CD4-positive, CD25-positive, alpha-beta regulatory T cell (primary cell): ENCODE measurements at places on chromosomes 16 and 17.
A peak's percentile ranks its signal among the peaks of the same experiment; 100 is the strongest.

GRCh38 chr16:75061669-75062068, 54.9 kb downstream of the LDHD start:
- no peak overlapping the region for H3K27ac ChIP-seq
- no peaks in the 10 kb centered on the region for H3K4me1 ChIP-seq

- H3K4me3 ChIP-seq: no peak overlapping the region
- no peaks in the 10 kb centered on the region for H3K4me1 ChIP-seq
- no peak overlapping the region for H3K27ac ChIP-seq
- no peak for DNase-seq
- H3K27me3 ChIP-seq: no peaks in the 10 kb centered on the region
Observed at GRCh38 chr16:85979605-85980004, 80.6 kb downstream of the IRF8 start.

GRCh38 chr17:81399481-81400153, 4.4 kb downstream of the BAHCC1 start:
- no peak for DNase-seq
- H3K4me3 ChIP-seq: no peak overlapping the region
- no peaks in the 10 kb centered on the region for H3K36me3 ChIP-seq
- H3K4me1 ChIP-seq: peaks cover 57% of the 10 kb centered on the region

- peaks cover 39% of the 10 kb centered on the region for H3K36me3 ChIP-seq
- DNase-seq: no peak
- H3K27ac ChIP-seq: no peak overlapping the region
- peaks cover 42% of the 10 kb centered on the region for H3K4me1 ChIP-seq
- no peak overlapping the region for H3K4me3 ChIP-seq
- no peaks in the 10 kb centered on the region for H3K27me3 ChIP-seq
Observed at GRCh38 chr17:76562734-76563148, 22.9 kb downstream of the PRCD start.

DNA sequence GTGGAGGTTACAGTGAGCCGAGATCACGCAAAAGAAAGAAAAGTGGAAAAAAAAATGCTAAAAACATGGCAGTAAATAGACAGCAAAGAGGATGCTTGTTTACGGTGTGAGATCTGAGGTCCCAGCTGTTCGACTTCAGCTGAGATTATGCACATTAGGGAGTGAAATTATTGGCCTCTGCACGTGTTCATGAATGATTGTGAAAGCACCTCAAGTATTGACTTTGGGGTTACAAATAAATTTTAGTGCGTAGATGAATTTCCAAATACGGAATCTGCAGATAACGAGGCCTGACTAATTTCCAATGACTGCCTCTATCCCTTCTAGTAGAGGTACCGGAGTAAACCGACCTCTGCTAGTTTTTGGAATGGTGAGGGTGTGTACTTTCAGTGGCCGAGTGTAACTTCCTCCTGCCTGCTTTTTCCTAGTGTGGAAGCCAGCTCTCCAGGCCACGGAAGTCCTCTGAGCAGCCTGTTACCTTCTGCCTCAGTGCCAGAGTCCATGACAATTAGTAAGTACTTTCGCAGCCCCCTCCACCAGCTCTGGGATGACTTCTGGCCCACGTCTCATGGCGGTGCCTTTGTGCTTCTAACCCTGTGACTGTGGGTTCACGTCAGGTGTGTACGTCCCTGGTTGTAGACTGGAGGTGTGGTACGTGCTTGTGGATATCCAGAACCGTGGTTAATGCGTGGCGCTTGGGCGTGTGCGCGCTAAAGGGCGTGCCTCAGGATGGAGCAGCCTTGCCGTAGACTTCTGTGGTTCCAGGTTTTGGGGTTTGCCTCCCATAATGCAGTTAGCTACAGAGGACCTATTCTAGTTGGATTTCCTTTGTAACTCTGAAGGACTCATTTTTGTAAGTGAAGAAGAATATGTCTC, 102.1 kb downstream of the SNX29 start:
- H3K27me3 ChIP-seq: no peaks in the 10 kb centered on the region
- peak overlapping the region; percentile 77 for H3K27ac ChIP-seq
- DNase-seq: no peak
- H3K36me3 ChIP-seq: peaks cover 3% of the 10 kb centered on the region

GRCh38 chr16:87037012-87037411, 280.2 kb downstream of the C16orf95 start:
- H3K36me3 ChIP-seq: no peaks in the 10 kb centered on the region
- no peaks in the 10 kb centered on the region for H3K27me3 ChIP-seq
- no peak overlapping the region for H3K27ac ChIP-seq
- no peaks in the 10 kb centered on the region for H3K4me1 ChIP-seq

DNA sequence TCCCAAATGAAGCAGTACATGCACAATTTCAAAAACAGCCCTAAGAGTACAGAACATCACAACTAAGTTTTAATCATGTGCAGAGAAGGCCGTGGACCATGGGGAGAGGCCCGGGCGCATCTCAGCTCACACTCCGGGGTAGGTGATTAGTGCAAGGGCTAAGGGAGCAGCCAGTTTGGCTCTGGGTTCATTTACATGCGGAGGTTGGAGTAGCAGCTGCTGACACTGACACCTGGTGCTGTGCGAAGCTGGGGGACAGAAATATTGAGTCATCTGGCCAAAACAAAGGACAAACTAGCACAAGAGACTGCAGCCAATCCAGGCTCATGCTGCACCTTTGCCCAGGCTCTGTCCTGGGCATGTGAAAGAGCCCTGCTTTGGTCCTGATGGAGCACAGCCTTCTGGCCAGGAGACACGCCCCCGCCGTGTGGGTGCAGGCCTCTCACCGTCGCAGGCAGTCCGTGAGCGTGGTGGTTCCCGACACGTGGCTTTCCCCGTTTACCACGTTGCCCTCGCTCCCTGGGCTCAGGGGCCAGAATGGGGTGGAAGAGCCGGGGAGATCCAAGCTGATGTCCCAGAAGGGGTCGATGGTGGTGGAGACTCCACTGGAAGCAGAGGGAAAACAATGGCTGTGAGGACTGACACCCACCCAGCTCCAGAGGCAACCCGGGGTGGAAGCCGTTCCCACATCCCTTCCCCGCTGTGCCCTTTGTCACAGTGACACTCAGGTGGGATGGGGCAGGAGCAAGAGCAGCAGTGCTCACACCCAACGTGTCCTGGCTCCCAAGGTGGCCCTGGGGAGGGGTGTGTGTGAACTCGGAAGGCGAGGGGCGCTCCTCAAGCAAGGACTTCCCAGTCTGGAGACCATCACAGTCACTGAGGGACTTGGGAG, 31.9 kb downstream of the USP22 start:
- no peaks in the 10 kb centered on the region for H3K27me3 ChIP-seq
- peaks cover 94% of the 10 kb centered on the region for H3K36me3 ChIP-seq
- H3K4me3 ChIP-seq: no peak overlapping the region
- no peaks in the 10 kb centered on the region for H3K4me1 ChIP-seq
- H3K27ac ChIP-seq: no peak overlapping the region

GRCh38 chr16:85103114-85104079, 8.9 kb downstream of the CIBAR2 start:
- no peaks in the 10 kb centered on the region for H3K27me3 ChIP-seq
- DNase-seq: no peak
- no peak overlapping the region for H3K4me3 ChIP-seq
- H3K27ac ChIP-seq: no peak overlapping the region

- DNase-seq: no peak
- H3K27ac ChIP-seq: no peak overlapping the region
- no peaks in the 10 kb centered on the region for H3K27me3 ChIP-seq
- no peaks in the 10 kb centered on the region for H3K36me3 ChIP-seq
- H3K4me3 ChIP-seq: no peak overlapping the region
Observed at GRCh38 chr16:53597776-53598175, 94.8 kb upstream of the AKTIP start.

DNA sequence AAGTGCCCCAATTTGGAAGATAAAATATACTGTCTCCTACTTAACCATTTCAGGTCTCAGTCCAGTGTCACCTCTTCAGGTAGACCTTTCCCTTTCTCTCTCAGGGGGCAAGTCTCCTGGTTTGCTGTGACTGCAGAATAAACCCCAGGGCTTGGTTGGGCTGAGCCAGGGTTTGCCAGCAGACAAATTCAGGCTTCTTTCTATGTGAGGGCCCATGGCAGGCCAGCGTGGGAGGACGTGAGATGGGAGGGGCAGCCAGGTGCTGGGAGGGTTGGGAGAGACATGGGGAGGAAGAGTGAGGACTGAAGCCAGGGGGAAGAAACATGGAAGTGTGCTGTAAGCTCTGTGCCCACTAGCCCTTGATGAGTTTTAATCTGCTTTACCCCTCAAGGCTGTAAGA, 163.2 kb downstream of the SPECC1 start:
- DNase-seq: no peak
- no peak overlapping the region for H3K4me3 ChIP-seq
- H3K36me3 ChIP-seq: no peaks in the 10 kb centered on the region
- peaks cover 5% of the 10 kb centered on the region for H3K27me3 ChIP-seq
- H3K4me1 ChIP-seq: no peaks in the 10 kb centered on the region
- H3K27ac ChIP-seq: no peak overlapping the region

GRCh38 chr16:85781156-85781555, 18.2 kb downstream of the EMC8 start:
- H3K27me3 ChIP-seq: no peaks in the 10 kb centered on the region
- peaks cover 52% of the 10 kb centered on the region for H3K36me3 ChIP-seq
- H3K4me3 ChIP-seq: no peak overlapping the region
- no peak for DNase-seq
- H3K27ac ChIP-seq: no peak overlapping the region

DNA sequence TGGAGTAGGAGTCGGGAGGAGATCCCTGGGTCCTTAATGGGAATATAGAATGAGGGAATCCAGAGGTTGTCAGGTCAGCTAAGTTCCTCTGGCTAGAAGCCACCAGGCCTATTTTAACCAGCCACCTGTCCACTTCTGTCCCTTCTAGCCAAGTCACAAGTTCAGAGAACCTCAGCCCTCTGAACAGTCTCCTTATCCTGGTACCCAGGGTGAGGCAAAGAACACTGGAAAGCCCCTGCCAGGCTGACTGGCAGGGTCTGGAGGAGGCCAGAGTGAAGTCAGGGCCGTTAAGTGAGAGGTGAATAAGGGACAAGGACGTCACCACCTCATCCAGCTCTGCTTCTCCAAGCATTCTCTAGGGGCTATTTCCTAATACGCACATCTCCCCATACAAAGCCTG, 2.7 kb downstream of the CTDNEP1 start:
- H3K4me3 ChIP-seq: no peak overlapping the region
- H3K27me3 ChIP-seq: no peaks in the 10 kb centered on the region
- H3K36me3 ChIP-seq: peaks cover 27% of the 10 kb centered on the region
- DNase-seq: no peak
- H3K27ac ChIP-seq: no peak overlapping the region

DNA sequence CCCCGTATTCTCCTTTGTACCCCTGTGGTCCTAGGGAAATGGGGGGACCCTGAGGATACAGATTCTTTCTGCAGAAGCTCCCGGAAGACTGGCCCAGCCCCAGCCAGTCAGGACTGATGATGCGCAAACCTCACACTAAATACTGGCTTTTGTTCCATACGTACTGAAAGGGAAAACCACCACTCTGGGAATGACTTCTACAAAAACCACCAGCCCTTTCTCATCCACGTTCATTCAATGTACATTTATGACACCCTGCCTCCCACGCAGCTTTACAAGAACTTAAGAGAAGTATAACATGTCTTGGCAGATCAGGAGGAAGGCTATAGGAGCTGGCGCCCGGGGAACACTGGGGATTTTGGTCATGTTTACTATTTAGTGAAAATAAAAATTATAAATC, 70.6 kb downstream of the MARCHF10 start:
- H3K4me1 ChIP-seq: no peaks in the 10 kb centered on the region
- H3K4me3 ChIP-seq: no peak overlapping the region
- no peaks in the 10 kb centered on the region for H3K36me3 ChIP-seq
- no peak overlapping the region for H3K27ac ChIP-seq
- peaks cover 3% of the 10 kb centered on the region for H3K27me3 ChIP-seq

- no peak overlapping the region for H3K27ac ChIP-seq
- no peaks in the 10 kb centered on the region for H3K27me3 ChIP-seq
- no peak overlapping the region for H3K4me3 ChIP-seq
- peaks cover 10% of the 10 kb centered on the region for H3K4me1 ChIP-seq
- no peaks in the 10 kb centered on the region for H3K36me3 ChIP-seq
Observed at GRCh38 chr17:3977387-3977786, 13.2 kb upstream of the ATP2A3 start.

DNA sequence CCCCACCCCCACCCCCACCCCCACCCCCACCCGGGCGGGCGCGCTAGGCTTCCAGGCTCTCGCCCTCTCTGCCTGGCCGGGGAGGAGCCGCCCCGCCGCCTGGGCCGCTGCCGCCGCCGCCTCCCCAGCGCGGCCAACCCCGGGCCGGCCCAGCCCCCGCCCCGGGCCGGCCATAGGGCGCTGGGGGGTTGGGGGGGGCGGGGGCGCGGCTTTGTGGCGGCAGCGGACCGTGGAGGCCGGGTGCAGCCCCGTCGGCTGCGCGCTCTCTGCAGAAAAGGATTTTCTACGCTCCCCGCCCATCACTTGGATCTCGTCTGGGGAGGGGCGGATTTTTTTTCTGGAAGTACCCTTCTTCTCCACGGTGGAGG, 230.9 kb downstream of the MRTFB start:
- DNase-seq: no peak
- H3K27ac ChIP-seq: no peak overlapping the region
- no peaks in the 10 kb centered on the region for H3K36me3 ChIP-seq
- no peak overlapping the region for H3K4me3 ChIP-seq

- H3K36me3 ChIP-seq: peaks cover 39% of the 10 kb centered on the region
- H3K4me1 ChIP-seq: no peaks in the 10 kb centered on the region
- no peak for DNase-seq
- no peak overlapping the region for H3K27ac ChIP-seq
- no peak overlapping the region for H3K4me3 ChIP-seq
Observed at GRCh38 chr17:45393411-45393810, 39.3 kb downstream of the ARHGAP27 start.

DNA sequence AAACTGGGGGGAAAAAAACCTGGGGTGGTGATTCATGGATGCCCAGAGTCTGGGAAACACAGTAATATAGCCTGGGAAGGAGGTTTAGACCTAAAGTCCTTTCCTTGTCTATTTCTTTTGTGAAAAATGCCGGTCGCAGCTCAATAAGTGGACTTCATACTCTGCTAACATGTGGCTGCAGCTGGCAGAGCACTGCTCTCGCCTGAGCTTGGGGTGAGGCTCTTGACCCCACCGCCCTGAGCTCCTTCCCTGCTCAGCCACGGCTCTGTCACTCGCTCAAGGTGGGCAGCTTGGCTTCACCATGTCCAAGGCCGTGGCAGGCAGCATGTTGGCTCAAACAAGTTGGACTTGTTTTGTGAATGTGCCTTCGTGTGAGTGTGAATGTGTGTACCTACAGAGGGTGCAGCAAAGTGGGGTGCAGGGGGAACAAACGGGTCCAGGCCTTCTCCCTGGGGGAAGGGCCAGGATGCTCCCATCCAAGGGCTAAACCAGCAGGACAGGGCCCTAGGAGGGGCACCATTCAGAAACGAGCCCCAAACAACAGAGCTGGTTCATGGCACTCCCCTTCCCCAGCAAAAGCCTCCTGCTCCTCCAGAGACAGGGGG, 4.9 kb downstream of the FA2H start:
- no peak for DNase-seq
- H3K4me1 ChIP-seq: peaks cover under 1% of the 10 kb centered on the region
- no peak overlapping the region for H3K4me3 ChIP-seq
- H3K27ac ChIP-seq: no peak overlapping the region

- no peak overlapping the region for H3K4me3 ChIP-seq
- no peaks in the 10 kb centered on the region for H3K4me1 ChIP-seq
- no peak for DNase-seq
- no peaks in the 10 kb centered on the region for H3K27me3 ChIP-seq
Observed at GRCh38 chr16:87628246-87628923, 26.1 kb downstream of the JPH3 start.
